ENCODE measurements at places on chromosomes 1 and 21.
A peak's percentile ranks its signal among the peaks of the same experiment; 100 is the strongest.

DNA sequence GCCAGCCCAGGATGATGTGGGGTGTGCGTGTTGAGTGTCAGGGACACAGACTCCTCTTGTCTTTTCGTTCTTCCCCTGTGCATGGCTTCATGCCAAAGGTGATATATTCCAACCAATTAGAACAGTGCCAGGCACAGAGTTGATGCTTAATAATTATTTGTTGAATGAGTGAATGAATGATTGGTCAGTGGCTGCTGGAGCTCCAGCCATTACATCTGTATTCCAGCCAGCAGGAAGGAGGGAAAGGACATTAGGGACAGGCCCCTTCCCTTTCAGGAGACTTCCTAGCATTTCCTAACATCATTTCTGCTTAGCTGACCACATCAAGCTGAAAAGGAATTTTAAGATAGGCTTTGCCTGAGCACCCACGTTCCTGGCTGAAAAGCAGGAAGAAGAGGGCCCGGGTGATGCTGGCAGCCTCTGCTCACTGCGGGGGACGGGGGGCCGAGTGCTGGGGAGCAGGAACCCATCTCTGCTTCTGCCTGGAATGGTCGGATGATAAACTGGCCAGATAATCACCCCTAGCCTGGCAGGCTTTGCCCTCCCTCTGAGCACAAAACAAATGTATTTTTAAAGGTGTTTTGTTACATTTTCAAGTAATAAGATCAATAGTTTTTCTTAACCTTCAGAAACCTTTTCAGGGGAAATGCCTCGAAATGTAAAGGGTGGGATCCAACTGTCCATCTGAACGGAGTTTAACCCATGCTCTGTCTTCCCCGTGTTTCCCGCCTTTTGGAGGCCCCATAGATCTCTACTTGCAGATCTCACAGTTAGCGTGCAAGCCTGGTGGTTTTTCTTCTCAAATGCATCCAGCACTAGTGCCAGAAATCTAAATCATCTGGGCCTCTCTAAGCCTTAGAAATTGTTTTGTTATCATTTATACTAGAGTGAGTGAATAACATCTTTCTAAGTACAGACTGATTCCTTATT is 39.0 kb downstream of the SLC37A1 start:
- DNase-seq, result no peak

DNA sequence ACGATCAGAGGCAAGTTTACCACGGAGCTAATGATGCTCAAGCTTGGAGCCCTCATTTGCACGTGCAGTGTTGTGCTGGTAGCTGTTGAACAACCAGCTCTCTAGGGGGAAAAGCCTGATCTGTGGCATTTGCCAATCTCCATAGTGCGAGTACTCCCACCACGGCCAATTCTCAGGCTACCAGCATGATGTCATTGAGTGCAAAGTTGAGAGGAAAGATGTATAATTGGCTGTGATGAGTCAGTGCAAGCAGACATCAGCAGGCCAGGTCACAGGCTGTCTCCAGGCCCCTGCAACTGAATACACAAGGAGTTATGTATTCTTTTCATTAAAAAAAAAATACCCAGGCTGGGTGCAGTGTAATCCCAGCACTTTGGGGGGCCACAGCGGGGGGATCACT is 233.1 kb upstream of the VAMP3 start:
- no peak for DNase-seq

DNA sequence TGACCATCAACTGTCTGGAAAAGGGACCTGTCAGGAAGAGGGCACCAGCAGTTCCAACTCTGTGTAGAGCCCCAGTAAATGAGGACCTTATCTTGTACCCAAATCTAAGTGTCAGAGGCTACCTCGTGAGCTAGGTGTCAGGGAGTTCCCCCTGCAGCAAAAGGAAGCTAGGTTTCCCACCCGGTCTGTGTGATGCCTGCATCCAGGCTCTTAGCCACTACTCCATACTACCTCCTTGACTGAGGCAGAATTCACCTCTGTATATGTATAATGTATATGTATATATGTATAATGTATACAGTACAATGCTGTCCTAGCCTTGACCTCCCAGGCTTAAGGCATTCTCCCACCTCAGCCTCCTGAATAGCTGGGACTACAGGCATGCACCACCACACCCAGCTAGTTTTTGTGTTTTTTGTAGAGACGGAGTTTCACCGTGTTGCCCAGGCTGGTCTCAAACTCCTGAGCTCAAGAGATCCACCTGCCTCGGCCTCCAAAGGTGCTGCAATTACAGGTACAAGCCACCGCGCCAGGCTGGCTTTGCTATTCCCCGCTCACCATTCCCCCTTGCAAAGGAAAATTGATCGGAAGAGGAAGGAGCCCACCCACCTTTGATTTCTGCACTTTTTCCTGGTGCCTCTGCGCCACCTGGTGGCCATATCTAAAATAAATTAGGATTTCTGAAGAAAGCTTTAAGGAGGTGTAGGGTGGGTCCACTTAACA is 15.7 kb upstream of the LUZP1 start:
- DNase-seq, result peak; percentile 61

DNA sequence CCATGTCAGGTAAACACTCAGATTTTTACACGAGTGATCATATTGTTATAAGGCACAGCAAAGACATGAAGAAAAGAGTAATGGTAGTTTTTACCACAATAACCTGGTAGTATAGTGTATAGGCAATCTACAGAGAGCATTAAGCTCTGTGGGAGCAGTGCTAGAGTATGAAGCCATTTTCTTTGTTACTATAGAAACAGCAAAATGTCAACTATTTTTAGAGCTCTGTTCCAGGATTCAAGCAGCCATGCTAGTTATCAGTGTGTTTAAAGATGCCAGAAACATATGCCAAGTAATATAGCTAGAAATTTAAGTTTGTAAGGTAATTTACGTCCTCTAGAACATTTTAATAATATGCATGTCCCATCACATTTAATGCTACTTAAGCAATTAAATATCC is 77.6 kb upstream of the RGS18 start:
- DNase-seq, result no peak

DNA sequence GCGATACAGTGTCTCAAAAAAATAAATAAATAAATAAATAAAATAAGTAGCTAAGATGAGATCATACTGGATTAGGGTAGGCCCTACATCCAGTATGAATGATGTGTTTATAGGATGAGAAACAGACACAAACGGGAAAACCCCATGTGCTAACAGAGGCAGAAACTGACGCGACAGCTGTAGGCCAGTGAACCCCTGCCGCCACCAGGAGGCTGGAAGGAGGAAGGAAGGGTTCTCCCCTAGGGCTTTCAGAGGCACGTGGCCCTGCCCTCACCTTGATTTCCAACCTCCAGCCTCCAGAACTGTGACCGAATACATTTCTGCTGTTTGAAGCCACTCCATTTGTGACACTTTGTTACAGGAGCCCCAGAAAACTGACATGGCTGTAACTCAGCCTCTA is 38.5 kb downstream of the CHD5 start:
- DNase-seq, result no peak

- DNase-seq, result no peak
Observed at GRCh38 chr1:92031281-92032110, 1.7 kb downstream of the EPHX4 start.

GRCh38 chr1:117930484-117930883 is 945 bp downstream of the WDR3 start:
- DNase-seq, result no peak

DNA sequence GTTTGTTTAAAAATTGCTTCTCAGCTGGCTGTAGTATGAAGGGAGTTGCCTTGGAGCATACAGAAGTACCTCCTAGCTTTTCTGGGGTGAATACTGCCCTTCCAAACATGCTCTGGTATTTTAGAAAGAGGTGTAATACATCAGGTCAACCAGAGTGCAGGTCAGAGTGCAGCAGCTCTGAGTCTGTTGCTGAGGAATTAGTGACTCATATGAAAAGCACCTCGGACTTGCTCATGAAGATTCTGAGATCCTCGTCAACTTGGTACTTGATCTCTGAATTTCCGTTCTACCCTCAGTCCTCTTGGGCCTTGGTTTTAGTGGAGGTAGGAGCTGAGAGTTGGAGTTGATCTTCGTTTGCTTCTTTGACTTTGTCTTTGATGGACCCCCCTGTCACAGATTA is 67.3 kb downstream of the NOS1AP start:
- no peak for DNase-seq

GRCh38 chr1:116574581-116575291 is 3.9 kb upstream of the CD58 start:
- DNase-seq, result peak; percentile 74

DNA sequence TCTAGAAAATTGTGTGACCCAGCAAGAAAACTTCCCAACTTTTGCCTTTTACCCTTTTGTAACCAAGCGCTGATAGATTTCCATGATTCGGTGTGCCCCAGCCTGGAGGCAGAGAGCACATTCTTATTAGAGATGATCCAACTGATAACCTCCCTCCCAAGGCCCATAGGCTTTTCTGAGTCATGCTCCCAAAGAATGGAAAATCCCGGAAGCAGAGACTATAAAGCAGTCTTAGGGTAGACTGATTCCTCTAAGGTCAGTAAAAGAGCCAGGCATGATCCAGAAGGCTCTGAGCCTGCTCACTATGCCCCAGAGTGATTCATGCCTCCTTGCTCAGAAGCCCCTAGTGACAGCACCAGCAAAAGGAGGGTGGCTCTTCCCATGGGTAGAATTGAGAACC is 4.3 kb downstream of the CAMK1G start:
- no peak for DNase-seq

DNA sequence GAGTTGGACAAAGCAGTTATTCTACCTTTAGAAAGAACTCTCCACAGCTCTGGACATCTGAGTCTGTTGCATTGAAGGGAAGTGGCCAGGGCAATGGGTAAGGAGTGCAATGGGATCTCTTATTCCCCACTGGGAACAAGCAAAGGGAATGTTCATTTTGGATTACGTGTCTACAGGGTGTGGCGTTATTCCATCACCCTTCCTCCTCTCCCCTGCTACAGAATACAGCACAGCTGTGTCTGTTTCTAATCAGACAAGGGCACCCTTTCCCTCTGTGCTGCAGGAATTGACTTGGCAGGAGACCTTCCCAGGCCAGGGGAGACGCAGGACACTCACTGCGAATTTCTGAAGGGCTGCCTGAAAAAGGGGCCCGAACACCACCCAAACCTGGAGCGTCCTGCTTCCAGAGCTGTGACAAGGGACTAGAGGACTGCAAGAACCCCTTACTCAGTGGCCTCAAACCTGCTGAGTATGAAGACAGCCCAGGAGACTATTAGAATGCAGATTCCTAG is 163.6 kb upstream of the RAB4A start:
- DNase-seq, result no peak

GRCh38 chr1:24888061-24888970 is 41.8 kb downstream of the RUNX3 start:
- no peak for DNase-seq

DNA sequence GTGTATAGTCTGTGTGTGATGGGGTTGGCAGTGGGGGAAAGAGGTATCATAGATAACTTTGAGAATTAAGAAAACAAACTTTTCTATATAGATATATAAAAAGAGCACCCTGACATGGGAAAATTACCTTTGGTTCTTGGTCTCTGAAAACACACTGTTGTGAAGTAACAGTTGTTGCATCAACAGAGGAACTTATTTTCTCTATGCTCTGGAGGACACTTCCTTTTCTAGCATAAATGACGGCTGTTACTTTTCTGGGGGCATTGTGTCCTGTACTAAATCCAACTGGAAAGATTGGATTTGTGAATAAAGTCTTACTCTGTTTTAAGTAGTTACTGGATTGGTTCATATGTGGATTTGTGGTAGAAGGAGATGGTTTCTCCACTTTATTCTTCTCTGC is 12.6 kb downstream of the LRIF1 start:
- DNase-seq, result no peak

DNA sequence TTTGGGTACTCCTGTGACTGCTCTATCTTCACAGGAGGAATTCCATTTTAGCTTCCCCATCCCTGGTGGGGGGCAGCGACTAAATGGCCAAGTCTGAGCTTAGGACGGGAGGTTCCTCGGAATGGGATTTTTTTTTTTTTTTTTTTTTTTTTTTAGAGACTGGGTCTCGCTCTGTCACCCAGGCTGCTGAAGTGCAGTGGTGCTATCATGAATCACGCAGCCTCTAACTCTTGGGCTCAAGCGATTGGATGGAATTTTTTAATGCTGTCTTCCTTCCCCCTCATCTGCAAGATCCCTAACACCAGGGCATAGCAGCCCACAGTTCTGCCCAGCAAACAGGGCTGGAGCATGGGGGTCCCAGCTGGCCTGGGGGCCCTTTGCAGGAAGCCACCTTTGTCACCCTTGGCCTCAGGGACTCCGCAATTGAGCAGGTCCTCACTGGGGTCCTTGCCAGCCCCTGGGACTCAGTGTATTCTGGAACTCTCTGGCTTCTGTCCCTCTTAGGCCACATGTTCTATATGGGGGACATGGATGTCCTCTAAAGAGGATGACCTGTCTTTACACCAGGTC is 13.1 kb upstream of the EDN2 start:
- DNase-seq, result no peak

DNA sequence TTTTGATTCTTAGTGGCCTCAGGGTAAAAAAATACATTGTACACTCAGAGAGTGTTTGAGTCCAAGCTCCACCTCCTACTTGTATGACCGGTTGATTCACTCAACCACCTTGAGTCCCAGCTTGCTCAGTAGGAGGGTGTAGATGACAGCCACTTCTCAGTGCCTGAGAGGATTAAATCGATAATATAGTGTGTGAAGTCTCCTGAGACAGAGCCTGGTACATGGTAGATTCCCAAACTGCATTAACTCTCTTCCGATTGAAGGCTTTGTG is 38.4 kb downstream of the NCMAP start:
- no peak for DNase-seq

GRCh38 chr1:53295726-53296116 is 32.1 kb downstream of the LRP8 start:
- no peak for DNase-seq

- DNase-seq, result no peak
Observed at GRCh38 chr1:214330715-214331114, 49.8 kb downstream of the SMYD2 start.

- no peak for DNase-seq
Observed at GRCh38 chr1:32242341-32242851, 4.6 kb upstream of the FAM167B start.

- no peak for DNase-seq
Observed at GRCh38 chr21:34649400-34649799, 19.4 kb upstream of the CLIC6 start.

GRCh38 chr1:156935505-156936128 is 15.2 kb downstream of the LRRC71 start:
- DNase-seq, result no peak

DNA sequence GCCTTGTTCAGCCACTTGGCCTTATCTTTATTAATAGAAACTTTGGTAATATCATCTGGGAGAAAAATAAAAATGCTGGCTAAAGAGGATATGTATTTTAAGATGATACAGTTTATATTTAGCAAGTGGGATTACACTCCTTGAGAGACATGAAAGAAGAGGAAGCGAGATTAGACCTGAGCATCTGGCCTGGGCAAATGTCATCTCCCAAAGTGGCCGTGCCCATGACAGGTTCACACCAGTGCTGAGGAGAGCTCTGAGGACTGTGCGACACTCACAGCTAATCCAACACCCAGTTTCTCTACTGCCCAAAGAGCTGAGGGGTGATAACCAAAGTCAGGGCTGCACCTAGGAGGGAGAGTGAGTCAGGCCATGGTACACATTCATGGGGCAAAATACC is 121.7 kb upstream of the DUSP10 start:
- DNase-seq, result no peak

DNA sequence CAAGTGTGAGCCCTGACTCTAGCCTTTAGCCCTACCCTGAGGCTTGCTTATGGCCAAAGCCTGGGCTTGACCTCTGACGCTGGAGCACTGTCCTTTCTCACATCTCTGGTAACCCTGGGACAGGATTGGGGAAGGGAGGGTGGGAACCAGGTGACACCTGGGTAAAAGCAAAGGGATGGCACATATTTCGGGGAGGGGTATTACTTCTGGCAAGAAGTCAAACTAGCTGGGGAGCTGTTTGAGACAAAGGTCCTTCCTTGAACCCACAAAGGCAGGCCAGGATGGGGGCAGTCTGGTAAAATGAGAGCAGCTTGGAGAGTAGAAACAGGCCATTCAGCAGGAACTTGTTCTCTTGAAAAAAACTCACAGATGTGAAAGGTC is 2.0 kb downstream of the MOB3C start:
- no peak for DNase-seq
